ENCODE measurements at places on chromosomes 1 and 21.

GRCh38 chr1:210214573-210215409 lies 17.8 kb upstream of the SERTAD4 start:
- DNase-seq: no peak

DNA sequence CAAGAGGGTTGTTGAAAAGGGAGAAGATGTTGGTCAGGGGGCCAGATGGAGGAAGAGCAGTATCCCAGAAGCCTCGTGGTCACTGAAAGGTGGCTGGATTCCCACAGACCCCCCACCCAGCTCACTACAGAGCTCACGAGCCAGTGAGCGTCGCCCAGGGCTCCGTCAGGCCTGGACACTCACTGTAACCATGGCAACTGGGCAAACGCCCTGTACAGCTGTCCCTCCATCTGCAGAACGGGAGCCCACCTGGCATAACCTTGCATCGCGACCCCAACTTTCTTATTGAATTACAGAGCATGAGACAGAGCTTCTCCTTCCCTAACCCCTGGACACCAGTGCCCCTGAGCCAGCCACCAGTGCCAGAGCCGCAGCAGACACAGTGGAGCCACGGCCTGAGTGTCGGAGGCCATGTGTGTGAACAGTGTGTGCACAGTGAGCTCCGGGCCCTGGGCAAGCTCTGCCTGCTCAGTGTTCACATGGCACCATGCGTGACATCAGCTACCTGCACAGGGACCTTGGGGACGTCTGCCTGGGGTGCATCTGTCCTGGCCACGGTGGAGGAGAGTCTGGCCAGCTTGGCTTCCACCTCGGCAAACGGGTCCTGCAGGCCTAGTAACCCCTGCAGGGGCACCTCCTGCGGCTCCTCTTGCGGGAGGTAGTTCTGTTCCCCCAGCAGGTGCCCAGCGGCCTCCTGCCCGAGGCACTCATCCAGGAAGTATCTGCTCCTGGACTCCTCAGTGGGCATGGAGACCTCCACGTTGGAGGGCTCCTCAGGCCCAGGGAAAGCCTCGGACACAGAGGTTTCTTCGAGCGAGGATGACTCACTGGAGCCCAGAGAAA lies 25.9 kb upstream of the DDOST start:
- no peak for DNase-seq

DNA sequence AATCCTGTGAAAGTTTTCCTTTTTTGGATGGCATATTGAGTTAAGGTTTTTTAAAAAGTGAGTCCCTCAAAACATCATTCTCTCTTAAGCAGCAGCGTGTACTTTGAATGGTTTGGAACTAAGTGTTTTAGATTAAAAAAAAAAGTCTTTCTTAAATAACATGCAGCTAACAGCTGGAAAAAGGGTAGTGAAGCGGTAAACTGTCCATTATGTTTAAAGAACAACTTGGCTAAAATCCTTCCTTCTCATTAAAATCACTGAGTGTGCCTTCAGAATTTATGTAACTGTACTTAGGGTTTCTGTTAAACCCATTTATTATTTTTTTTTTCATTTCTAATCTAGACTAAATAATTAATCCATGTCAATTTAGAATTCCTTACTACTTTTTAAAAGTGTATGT lies 254.2 kb upstream of the ADAMTS5 start:
- DNase-seq: no peak

GRCh38 chr1:37660664-37661063 lies 26.0 kb upstream of the RSPO1 start:
- DNase-seq: no peak

DNA sequence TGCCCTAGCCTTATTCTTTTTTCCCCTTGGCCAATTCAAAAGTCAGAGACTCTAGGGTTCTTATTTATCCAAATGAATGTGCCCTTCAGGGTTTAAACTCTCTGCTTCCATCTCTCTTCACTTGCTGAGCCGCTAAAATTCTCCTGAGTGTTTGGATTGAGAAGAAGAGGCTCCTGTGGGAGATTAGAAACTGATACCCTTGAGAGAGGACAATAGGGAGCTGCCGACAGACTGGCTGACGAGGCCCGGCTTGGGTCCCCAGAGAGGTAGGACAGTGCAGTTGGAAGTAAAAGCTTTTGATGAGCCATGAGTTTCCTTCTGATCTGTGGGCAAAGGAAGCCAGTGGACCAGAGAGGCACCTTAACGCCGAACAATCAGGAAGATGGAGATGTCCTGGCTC lies 41.3 kb upstream of the UBE2U start:
- DNase-seq: no peak

DNA sequence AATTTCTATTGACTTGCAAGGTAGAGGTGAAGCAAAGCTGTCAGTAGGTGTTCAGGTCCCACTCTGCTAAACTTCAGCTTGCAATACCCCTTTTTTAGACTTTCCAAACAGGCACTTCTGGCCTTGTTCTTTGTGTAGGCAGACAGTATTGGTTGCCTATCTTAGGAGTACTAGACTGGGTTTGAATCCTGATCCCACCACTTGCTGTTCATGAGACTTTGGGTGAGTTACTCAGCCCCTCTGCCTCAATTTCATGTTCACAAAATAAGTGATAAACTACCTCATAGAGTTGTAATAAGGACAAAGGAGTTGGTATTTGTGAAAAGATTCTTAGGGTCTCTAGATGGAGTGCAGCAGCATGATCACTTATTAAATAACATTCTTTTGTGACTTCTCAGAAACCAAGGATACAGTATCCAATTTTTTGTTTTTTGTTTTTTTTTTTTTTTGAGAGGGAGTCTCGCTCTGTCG lies 5.2 kb downstream of the RCC1 start:
- DNase-seq: no peak

Measured in urothelium cell line (cell line).